HTR-8/SVneo (cell line): ENCODE measurements at places on chromosomes 7 and 10.

DNA sequence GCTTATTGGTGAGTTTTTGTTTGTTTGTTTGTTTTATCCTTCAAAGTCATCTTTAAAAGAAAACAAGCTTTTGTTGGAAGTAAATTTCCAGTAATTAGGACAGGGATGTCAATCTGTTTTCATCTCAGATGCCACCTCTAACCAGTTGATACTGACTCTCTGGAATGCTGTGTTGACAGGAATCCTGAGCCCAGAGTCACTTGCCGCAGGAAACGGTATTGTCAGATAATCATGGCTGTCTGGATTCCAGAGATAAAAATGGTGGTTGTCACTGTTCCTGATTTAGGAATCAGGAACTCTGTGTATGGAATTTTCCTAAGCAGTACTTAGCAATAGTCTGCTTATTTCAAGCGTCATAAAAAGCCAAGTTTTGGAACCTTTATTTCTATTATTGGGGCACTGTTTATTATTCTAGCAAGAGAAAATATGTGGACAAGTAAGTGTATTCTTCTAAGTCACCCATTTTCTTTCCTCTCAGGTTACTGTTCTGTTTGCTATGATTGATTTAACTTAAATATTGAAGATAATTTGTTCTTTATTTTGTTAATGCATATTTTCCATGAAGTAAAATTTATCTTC lies 39.2 kb downstream of the CDC123 start:
- no peak for DNase-seq

DNA sequence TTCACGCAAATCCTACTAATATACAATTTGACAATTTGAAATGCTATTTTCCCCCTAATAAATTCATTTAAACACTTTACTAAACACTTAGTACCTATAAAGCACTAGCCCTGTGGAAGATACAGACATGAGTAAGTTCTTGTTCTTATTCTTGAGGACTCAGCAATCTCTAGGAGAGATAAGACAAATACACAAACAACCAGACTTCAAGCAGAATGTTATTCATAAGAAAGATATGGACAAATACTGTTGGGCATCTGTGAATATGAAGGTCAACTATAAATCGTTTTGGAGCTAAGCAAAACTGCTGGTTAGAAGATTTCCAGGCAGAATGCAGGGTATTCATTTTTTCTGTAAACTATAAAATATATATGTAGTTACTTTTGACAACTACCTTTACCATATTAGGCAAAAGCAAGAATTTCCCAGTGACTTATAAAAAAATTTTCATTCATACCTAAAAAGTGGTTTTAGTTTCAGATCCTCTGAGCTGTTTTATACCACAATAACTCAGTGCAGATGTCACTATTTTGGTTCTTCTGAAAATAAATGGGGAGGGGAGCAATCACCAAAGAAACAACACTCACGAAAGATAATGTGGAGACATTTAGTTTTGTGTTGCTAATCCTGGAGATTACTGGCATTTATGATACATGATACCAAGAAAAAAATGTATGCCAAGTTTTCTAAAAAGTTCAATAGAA lies 3.8 kb downstream of the VPS41 start:
- DNase-seq = no peak

GRCh38 chr10:83037653-83038052 lies 1101.7 kb upstream of the GHITM start:
- no peak for DNase-seq

DNA sequence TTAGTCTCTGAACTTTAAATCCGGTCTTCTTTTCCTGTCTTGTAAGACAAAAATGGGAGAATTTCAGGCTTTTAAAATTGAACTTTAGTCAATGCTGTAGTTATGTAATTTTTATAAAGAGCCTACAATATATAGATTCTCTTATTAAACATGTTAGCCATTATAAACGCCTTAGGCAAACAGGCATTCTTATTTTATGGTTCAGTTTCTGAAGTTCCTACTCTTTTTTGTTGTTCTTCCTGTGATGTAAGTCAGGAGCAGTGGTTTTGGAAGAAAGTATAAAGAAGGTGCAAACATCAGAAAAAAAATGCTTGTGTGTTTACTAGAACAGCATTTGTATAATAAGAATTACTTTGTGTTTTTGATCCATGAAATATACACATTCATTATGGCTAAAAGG lies 41.6 kb downstream of the BICC1 start:
- DNase-seq = no peak

DNA sequence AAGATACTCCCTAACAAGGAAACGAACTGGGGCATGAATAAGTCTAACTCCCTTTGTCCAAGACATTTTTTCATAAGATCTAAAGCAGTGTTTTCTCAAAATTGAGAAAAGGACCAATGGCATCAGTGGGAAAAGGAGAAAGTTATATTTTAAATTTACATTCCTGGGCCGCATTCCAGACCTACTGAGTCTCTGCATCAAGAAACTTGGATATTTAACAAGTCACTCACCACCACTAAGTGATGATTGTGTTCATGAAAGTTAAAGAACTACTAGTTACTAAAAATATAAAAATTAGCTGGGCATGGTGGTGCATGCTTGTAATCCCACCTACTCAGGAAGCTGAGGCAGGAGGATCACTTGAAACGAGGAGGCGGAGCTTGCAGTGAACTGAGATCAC lies 149.6 kb upstream of the MEOX2 start:
- DNase-seq = no peak

- peak; percentile 26 for DNase-seq
Observed at GRCh38 chr7:148819697-148820360, 64.3 kb downstream of the EZH2 start.

- DNase-seq = no peak
Observed at GRCh38 chr10:51156926-51157325, 82.6 kb downstream of the PRKG1 start.

DNA sequence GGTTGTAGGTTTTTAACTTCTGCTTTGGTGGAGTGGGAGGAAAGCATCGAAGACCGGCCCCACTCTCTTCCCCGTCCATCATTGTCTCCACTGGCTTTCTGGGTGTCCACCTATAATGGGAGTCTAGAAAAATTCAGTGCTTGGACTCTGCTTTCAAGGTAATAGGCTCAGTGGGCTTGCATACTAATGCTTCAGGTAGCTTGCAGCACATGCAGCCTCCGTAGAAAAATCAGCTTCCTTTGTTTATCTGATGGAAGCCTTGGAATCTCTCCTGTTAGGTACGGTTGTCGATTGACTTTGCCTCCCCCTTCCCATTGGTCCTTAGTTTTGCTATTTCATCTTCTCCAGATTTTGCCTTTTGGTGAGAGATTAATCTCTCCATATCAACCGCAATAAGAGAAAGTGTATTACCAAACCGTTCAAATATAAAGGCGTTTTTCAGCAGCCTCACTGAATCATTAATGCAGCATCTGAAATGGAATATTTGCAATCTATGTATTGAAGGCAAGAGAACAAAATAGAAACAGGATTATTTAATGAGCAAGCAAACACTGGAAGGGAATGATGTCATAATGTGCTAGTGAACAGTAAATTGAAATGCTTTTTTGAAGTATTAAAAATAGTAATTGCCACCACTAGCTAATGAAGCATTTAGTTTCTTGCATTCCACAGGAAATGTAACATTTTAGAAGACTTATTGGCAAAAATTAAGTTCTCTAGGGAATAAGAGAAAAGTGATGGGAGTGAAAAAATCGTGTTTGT lies 944 bp downstream of the AVL9 start:
- DNase-seq = no peak

GRCh38 chr7:131021460-131021859 lies 287.5 kb upstream of the KLF14 start:
- DNase-seq = no peak

DNA sequence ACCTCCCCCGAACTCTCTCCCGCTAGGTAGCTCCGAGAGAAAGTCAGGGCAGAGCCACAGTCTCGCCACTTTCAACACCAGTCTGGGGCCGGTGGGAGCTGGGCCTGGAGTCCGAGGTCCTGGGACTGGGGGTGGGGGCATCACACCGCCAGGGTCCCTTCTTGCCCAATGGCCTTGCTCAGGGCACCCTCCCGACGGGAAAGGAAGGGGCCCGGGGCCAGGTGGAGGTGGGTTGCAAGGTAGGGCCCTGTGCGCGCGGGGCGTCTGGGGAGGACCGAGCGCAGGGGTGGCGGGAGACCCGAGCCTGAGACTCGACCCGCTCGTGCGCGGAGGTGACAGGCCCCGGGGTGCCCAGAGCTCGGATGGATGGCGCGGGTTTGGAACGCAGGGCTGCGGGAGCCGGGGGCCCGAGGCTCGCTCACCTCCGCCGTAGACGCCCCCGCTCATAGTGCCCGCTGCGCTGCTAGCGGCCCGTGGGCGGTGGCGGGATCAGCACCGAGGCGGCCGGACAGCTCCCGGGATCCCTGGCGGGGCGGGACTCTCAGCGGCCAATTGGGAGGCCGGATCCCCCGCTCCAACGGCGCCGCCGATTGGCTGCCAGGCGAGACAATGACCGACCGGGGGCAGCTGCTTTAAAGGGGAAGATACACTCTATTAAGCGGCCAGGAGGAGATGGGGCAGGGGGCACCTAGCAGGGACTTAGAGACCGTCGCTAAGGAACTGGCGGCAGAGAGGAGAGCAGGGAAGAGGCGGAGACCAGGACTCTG lies at the start of gene ACTL6B:
Gene ACTL6B, minus strand, starts transcription at position 541 of the 767 bp plus-strand sequence. Its CDS starts 94 bp downstream, at position 447.
- no peak for DNase-seq

DNA sequence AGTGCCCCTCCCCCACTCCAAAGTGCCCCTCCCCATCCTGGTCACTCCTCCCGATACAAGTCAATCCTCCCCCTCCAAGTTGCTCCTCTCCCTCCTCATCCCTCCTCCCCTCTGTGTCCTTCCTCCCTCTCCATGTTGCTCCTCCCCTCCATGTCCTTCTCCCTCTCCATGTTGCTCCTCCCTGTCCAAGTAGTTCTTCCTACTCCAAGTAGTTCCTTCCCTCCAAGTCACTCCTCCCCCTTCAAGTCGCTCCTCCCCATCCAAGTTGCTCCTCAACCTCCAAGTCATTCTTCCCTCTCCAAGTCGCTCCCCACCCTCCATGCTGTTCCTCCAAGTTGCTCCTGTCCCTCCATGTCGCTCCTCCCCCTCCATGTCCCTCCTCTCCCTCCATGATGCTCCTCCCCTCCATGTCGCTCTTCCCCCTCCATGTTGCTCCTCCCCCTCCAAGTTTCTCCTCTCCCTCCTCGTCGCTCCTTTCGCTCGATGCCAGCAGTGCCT lies 8.6 kb upstream of the WBP1L start:
- no peak for DNase-seq

- no peak for DNase-seq
Observed at GRCh38 chr10:130790339-130790738, 521.2 kb downstream of the TCERG1L start.

- DNase-seq = no peak
Observed at GRCh38 chr7:128892521-128893250, 17.8 kb downstream of the KCP start.

DNA sequence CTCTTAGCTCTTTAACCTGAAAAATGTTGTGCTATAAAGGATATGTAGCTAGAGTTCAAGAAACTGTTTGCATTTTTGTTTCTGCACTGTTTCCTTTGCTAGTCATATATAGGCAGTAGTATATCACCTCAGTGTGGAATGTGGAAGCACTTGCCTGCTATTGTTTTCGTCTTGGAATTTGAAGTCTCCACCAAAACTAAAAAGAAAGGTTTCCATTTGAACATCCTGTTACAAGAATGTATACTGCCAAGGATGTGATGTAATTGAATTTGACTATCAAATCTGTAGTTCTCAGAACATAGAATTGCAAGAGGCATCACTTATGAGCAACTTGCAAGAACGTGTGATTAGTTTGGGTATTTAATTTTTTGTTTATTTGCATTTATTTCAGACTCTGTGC lies 51.1 kb upstream of the MEOX2 start:
- DNase-seq = no peak

GRCh38 chr10:1123198-1123597 lies 67.0 kb downstream of the WDR37 start:
- no peak for DNase-seq
